ENCODE measurements at places on chromosomes 6 and 20. TPM values are rescaled to one million over a fixed set of nuclear protein-coding genes. Genes with fewer than 3 reads are reported as not detected.

- no peak for DNase-seq
These were observed 18.1 kb upstream of the ZSCAN9 start for GRCh38 chr6:28206928-28207509.

GRCh38 chr6:39901670-39902069 lies 32.6 kb downstream of the MOCS1 start:
- DNase-seq = no peak

GRCh38 chr6:142700671-142701312 lies 244.2 kb downstream of the HIVEP2 start:
- no peak for DNase-seq

DNA sequence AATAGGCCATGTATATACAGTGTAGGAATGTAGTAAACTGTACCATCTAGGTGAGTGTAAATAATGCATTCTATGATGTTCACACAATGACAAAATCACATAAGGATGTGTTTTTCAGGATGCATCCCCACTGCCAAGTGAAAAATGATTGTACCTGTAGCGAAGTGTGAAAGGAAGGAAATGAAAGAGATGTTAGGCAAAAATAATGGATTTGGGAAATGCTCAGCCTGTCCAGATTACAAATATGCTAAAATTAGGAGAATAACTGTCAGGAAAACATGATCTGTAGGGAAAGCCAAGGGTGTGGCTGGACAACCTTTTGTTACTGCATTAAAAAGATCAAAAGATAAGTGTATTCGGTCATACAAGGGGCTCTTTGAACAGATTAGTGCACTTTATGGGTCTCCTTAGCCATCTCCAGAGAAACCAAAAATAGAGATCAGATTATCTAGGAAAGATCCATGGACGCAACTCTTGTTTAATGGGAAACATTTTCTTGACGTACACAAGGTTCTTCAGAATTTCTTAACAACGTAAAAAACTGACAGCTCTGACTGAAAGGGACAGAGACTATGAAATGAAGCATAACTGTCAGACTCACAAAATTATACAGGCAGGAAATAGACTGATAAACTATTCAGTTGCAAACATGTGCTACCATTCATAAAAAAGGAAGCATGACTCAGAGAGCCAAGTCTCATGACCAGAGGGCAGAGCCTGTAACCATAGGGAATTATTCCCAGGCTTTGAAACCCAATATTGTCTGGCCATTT lies 253.6 kb upstream of the RAB32 start:
- no peak for DNase-seq

DNA sequence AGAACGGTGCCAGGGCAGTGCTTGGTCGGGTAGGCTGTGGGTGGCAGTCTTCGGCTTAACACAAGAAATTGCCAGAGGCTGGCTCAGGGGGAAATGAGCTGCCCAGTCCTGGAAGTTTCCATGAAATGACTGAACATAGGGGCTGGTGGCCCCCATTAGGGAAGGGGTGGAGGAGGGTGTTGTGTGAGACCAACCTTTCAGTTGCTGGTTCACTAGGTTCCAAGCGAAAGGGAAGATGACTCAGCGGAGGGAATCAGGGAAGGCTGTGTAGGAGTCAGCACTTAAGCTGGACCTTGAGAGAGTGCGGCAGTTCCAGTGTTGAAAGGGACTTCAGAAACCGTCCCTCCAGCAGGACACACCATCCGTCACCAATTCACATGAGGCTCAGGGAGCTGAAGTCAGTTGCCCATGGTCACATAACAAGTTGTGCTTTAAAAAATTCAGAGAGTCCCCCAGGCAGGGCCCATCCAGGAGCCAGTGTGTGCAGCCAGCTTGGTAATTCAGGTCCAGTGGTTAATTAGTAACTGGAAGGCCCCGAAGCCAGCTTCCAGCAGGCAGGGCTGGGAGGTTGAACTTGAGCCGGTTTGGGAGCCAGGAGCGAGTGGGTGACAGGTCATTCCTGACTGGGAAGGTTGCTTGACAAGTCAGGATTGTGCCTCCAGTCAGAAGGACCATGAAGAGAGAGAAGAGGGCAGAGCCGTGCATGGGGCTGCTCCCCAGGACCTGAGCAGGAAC lies at the start of gene SGK2:
Gene SGK2 (plus strand): TSS at position 616 of the 735 bp plus-strand sequence. CDS start 7,469 bp downstream, outside the sequence.
- DNase-seq = peak; percentile 83

The VNN1 gene
- 62.1 TPM for total RNA-seq

The SLC17A5 gene
- 22.1 TPM for total RNA-seq

The SLC17A2 gene
- not detected for total RNA-seq
